SK-N-SH (cell line): ENCODE measurements at places on chromosomes 13 and 19. TPM values are rescaled to one million over a fixed set of nuclear protein-coding genes. Genes with fewer than 3 reads are reported as not detected.

The OVOL3 gene
- polyA plus RNA-seq: 0.18 TPM in 1 of 2 replicates, not detected in the other

The UPK1A gene
- polyA plus RNA-seq: 0.11 and 0.16 TPM in 2 replicates

The ZNF225 gene
- 1.2 and 1.3 TPM in 2 replicates for polyA plus RNA-seq

The ONECUT3 gene
- not detected in 2 replicates for polyA plus RNA-seq

The ZNF491 gene
- 0.77 and 1.6 TPM in 2 replicates for polyA plus RNA-seq

The CSNK1G2 gene
- 77.3 and 79.4 TPM in 2 replicates for polyA plus RNA-seq

- H3K4me1 ChIP-seq: no peaks in the 10 kb centered on the region
- no peaks in the 10 kb centered on the region for H3K27me3 ChIP-seq
- no peak overlapping the region for H3K4me3 ChIP-seq
These were observed 10.1 kb upstream of the C2CD4C start for GRCh38 chr19:418761-419671.

GRCh38 chr19:47275791-47276461, 1.2 kb downstream of the INAFM1 start:
- H3K36me3 ChIP-seq: peaks cover 8% of the 10 kb centered on the region
- peak overlapping the region; percentile 39 for H3K27ac ChIP-seq
- DNase-seq: no peak
- H3K4me3 ChIP-seq: peak overlapping the region; percentile 56
- H3K4me1 ChIP-seq: peaks cover 10% of the 10 kb centered on the region

- H3K4me1 ChIP-seq: no peaks in the 10 kb centered on the region
- DNase-seq: no peak
- no peak overlapping the region for H3K4me3 ChIP-seq
- H3K36me3 ChIP-seq: no peaks in the 10 kb centered on the region
- no peaks in the 10 kb centered on the region; the same call in 1 of the 2 replicates for H3K27me3 ChIP-seq
- no peak overlapping the region for H3K27ac ChIP-seq
These were observed 17.1 kb downstream of the SHISA7 start for GRCh38 chr19:55426042-55426441.

DNA sequence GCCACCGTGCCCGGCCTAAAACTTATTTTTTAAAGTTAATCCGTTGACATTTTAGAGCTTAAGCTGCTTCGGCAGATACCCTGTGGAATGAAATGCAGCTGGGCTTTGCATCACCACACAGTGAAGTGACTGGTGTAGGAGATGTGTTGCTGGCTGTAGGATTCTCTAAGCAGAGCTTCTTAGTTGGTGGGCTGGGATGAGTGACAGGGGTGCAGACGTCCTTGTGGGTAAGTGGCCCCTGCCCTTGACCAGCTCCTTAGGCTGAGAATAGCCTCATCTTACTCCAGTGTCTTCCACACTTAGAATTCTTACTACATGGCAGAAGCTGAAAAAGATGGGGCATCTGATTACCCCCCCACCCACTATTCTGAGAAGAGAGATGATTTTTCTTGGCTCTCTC, 11.6 kb downstream of the GATAD2A start:
- no peak overlapping the region for H3K27ac ChIP-seq
- no peaks in the 10 kb centered on the region for H3K27me3 ChIP-seq
- H3K4me1 ChIP-seq: no peaks in the 10 kb centered on the region
- H3K4me3 ChIP-seq: no peak overlapping the region

DNA sequence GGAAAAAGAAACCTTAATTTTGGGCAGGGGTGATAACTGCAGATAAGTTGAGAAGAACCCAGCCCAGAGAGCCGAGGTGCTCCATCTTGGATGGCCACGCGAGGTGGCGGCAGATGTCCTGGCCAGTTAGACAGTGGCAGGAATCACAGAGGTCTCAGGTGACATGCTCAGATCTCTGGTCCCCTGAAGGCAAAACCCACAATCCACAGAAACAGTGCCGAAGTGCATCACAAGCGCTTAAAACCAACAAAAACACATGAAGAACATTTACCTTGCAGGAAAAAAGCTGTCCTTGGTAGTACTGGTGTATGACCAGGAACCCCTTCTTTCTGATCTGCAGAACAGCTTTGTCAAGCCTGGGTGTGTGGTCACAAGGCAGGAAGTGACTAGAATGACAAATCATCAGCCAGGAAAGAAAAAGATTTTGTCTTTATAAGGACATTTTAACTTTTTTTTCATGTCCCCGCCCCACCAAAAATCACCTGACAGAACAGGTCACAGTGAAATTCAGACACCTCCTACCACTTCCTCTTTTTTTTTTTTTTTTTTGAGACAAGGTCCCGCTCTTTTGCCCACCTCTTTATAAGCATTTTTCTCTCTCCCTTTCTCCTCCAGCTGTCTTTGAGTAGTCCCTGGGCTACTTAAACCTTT, at the start of gene LCP1:
LCP1 (minus strand) TSS at position 338 of the 651 bp plus-strand sequence. CDS start 22,515 bp downstream, outside the sequence.
- DNase-seq: no peak
- no peaks in the 10 kb centered on the region for H3K36me3 ChIP-seq

- H3K36me3 ChIP-seq: no peaks in the 10 kb centered on the region
- DNase-seq: no peak
- H3K4me1 ChIP-seq: no peaks in the 10 kb centered on the region
- H3K27me3 ChIP-seq: no peaks in the 10 kb centered on the region
- no peak overlapping the region for H3K4me3 ChIP-seq
These were observed 32.5 kb downstream of the CILP2 start for GRCh38 chr19:19570571-19570970.

DNA sequence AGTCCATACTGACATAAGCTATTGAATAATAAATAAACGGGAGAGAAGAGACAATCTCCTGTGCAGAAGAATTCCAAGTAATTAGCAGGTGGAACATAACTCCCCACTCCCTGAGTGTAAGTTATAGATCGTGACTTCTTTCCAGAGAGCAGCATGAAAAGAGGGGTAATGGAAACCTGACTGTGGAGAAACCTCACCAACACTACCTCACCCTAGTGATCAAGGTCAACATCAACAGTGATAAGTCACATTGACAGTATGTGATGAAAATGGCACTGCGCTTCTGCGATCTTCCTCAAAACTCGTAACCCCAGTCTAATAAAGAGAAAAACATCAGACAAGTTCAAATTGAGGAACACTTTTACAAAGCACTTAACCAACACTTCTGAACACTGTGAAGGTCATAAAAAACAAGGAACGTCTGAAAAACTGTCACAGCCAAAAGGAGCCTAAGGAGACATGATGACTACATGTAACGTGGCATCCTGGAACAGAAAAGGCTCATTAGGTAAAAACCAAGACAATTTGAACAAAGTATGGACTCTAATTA, 19.8 kb downstream of the CAB39L start:
- no peaks in the 10 kb centered on the region for H3K36me3 ChIP-seq
- H3K27ac ChIP-seq: no peak overlapping the region
- no peaks in the 10 kb centered on the region for H3K27me3 ChIP-seq
- H3K4me3 ChIP-seq: no peak overlapping the region

GRCh38 chr19:42270346-42271044, 1.4 kb downstream of the CIC start:
- H3K27ac ChIP-seq: peak overlapping the region; percentile 96
- peaks cover 18% of the 10 kb centered on the region; the same call in 1 of the 2 replicates for H3K4me1 ChIP-seq
- H3K27me3 ChIP-seq: no peaks in the 10 kb centered on the region
